ENCODE measurements at places on chromosomes 11 and 22.

GRCh38 chr11:118975771-118976709, 4.5 kb downstream of the FOXR1 start:
- no peak for DNase-seq

- no peak for DNase-seq
Measured at GRCh38 chr22:44359496-44360110, 46.9 kb upstream of the SHISAL1 start.

- DNase-seq = no peak
Measured at GRCh38 chr11:120527111-120527761, 15.7 kb downstream of the GRIK4 start.

GRCh38 chr11:18277565-18278271, 11.7 kb downstream of the SAA1 start:
- no peak for DNase-seq

GRCh38 chr22:19998991-19999820, 17.4 kb downstream of the ARVCF start:
- DNase-seq = no peak

- DNase-seq = no peak
Measured at GRCh38 chr11:124036666-124037065, 4.5 kb downstream of the OR10G7 start.

- no peak for DNase-seq
Measured at GRCh38 chr11:5286351-5286750, 15.4 kb downstream of the OR51B4 start.

GRCh38 chr11:64566915-64567891, 23.8 kb upstream of the SLC22A12 start:
- DNase-seq = no peak

GRCh38 chr11:66915046-66915832, 42.9 kb downstream of the PC start:
- no peak for DNase-seq

GRCh38 chr22:44166498-44167276, 14.0 kb upstream of the PARVG start:
- no peak for DNase-seq

DNA sequence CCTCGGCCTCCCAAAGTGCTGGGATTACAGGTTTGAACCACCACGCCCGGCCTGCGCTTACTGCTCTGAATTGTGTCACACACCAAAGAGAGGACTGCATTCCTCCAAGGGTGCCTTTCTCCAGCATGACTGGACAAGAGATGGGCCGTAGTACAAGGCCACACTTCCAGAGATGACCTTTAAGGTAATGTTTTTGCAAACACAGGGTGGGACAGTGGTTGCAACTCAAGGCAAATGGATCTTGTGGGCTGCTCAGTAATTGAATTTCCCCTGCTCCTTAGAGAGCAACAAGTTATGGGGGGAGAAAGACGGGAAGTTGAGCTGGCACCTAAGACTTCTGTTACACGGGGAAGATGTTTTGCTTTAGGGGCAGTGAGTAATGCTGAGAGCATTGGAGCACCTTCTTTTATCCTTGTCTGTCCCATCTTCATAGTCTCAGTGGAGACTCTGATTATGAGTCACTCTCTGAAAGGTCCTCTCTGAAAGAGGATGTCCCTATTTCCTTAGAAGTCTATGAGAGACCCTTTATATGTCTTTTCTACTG, 66.3 kb downstream of the C11orf91 start:
- no peak for DNase-seq

- DNase-seq = no peak
Measured at GRCh38 chr22:21593406-21594232, 26.1 kb downstream of the UBE2L3 start.

DNA sequence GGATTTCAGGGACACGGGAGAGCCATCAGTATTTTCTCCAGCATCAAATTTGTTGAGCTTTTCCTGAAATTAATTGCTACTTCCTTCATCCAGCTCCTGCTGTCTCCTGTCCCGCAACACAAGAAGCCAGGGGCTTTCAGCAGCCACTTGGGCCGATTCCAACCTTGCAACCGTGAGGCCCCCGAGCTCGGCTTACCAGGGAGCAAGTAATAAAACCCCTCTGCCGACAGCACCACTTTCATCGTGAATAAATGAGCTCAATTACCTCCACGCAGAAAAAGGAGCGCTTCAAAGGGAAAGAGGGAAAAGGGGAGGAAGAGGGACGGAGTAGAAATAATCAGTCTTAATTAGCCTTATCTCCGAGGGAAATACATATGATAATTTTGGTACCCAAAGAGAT, 76.6 kb downstream of the CELSR1 start:
- DNase-seq = no peak
